ENCODE measurements at places on chromosomes 4 and X. TPM values are rescaled to one million over a fixed set of nuclear protein-coding genes. Genes with fewer than 3 reads are reported as not detected.

Gene CNGA2
- not detected for total RNA-seq

Gene TBX22
- not detected for total RNA-seq

DNA sequence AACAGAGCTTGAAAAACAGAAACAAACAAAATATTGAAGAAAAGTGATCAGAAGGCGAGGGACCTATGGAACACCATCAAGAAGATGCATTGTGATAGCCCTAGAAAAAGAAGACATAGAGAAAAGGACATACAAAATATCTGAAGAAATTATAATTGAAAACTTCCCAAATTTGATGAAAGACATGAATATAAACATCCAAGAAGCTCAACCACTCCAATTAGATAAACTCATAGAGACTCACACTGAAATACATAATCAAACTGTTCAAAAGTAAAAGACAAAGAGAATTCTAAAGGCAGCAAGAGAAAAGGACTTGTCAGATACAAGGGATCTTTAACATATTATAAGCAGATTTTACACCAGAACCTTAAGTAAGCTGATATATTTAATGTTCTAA lies 869.8 kb downstream of the PCDH18 start:
- no peak for DNase-seq

DNA sequence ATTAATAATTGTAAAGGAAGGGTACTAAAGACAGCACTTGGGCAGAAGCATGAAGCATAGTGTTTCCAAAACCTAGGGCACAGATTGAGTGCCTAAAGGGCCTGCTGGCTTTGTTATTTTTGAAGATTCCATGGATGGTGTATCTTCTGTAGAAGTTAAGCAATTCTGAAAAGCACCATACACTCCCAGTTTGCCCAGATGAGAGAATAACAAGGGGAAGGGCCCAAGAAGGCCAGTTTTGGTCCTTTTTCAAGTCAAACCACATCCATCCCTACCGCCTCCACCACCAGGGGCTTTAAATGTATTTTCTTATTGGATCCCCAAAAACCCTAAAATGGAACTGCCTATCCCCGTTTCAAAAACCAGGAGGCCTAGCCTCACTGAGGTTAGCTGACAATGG lies 17.2 kb downstream of the SCARB2 start:
- DNase-seq: no peak

- peak; percentile 77 for DNase-seq
These were observed 14.0 kb upstream of the PITX2 start for GRCh38 chr4:110636680-110637407.
